HT1080 (cell line): ENCODE measurements at places on chromosomes 5 and 9. TPM values are rescaled to one million over a fixed set of nuclear protein-coding genes. Genes with fewer than 3 reads are reported as not detected.

GRCh38 chr9:122058051-122058450 is 35.1 kb downstream of the TTLL11 start:
- DNase-seq = no peak

GRCh38 chr9:6212722-6213375 is 2.8 kb upstream of the IL33 start:
- DNase-seq = no peak

DNA sequence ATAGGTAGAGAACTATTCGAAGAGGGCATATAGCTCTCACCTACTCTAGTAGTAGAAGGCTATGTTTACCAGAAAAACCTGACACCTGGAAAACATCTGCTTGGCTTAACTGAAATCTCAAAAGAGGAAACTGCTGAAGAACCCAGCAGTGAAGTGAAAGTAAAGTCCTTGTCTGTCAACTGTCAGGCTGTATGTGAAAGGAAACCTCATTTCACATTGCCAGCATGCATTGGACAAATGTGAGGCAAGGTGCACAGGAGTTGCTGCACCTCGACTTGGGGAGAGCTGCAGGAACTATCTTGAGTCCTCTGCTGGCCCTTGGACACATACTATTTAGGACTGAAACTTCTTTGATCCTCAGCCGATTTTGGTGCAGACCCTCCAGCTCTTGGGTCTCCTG is 53.3 kb downstream of the NREP start:
- no peak for DNase-seq

GRCh38 chr5:77629509-77630113 is 8.9 kb downstream of the OTP start:
- DNase-seq = no peak

DNA sequence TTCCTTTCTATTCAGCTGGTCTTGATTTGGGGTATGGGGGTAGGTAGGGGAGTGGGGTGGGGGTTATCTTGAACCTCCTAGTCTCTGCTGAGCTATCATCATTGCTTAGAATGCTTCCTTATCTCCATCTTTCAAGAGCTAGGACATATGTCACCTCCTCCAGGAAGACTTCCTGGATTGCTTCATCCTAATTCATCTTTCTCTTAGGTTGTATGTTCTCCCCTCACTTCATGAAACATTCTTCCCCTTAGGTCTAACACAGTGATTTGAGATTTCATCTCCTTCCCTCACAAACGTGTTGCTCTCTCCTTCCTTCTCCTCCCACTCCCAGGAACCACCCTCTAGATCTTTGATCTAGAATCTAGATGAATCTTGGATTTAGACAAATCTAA is 2.4 kb upstream of the SYNPO start:
- DNase-seq = no peak

GRCh38 chr5:157120102-157120501 is 11.3 kb upstream of the HAVCR2 start:
- DNase-seq = no peak

Gene IFNB1
- total RNA-seq = not detected in 2 replicates

GRCh38 chr9:77374266-77374665 is 196.9 kb downstream of the VPS13A start:
- peak; percentile 13 for DNase-seq

DNA sequence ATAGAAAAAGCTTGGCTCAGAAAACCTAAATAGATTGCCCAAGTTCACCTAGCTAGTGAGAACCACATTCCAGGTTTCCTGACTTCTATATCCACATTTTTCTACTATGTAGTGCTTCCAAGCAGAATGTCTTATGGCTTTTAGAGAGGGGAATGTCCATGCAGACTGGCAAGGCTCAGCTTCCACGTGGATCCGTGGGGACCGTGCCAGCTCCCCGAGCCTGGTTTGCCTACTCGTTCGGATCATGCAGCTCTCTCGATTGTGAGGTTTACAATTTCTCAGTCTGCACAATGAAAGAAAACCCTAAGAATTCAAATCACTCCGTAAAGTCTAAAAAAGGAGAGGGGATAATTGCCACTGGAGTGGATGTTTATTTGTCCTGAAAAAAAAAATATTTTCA is 256.5 kb upstream of the NR4A3 start:
- DNase-seq = no peak

- peak; percentile 63 for DNase-seq
Observed at GRCh38 chr9:15268782-15269181, 38.2 kb downstream of the TTC39B start.

Gene ACOT12
- total RNA-seq = 0.03 TPM in 1 of 2 replicates, not detected in the other

DNA sequence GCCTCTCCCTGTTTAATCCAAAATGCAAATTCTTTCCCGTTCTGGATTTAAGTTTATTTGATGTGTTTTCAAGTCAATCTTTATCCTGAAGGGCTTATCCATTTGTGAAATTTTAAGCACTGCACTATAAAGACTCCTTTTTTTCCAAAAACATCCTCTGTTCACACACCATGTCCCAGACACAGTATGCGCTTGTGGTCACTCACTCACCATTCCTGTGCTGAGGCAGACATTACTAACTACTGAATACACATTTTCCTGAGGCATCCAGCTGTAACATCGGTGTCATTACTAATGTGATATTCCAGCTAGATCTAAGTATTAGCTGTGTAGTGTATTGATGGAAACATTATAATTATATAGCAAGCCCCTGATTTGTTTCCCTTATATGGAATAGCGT is 298.4 kb downstream of the KCTD16 start:
- DNase-seq = no peak

Gene NIM1K
- 0.02 TPM in 1 of 2 replicates, not detected in the other for total RNA-seq

DNA sequence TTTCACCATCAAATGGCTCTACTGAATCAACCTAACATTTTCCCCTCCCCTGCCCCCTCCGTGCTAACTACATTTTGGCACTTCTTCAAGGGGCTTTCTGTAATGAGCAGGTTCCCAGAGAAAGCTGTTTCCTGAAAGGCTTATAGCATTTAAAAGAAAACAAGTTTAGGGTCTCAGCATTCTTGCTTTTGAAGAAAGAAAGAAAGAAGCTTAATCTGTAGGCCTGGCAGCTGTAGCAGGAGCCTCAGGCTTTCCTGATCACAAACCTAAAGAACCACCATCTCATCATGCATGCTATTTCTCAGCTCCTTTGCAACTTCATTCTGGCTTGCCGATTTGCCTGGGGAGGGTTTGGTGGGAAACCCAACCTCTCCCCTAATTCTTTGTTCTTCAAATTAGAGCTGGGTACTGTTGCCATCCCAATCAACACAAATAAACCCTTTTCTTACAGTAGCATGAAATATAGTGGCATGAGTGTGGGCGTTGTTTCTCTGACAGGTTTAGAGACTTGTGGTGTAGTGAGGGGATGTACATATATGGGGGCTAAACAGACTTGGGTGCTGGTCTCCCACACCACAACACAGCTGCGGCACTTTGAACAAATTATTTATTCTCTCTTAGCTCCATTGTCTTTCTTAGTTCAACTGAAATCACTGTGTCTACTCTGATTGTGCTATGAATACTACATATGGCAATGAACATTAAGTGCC is 160.5 kb upstream of the TNC start:
- no peak for DNase-seq

GRCh38 chr9:35073279-35073612 is 821 bp upstream of the VCP start:
- DNase-seq = no peak

Gene ROR2
- total RNA-seq = 0.03 and 0.29 TPM in 2 replicates

Gene IL4
- total RNA-seq = not detected in 2 replicates
